ENCODE measurements at places on chromosomes 4 and X.

- H3K27me3 ChIP-seq = peaks cover 67% of the 10 kb centered on the region
- H3K4me1 ChIP-seq = peaks cover 5% of the 10 kb centered on the region
- peak overlapping the region; percentile 96 for H3K4me3 ChIP-seq
Measured at GRCh38 chrX:74924449-74925224, 615 bp downstream of the NEXMIF start.

GRCh38 chr4:145536044-145536443, 54.4 kb downstream of the SMAD1 start:
- H3K27me3 ChIP-seq = peaks cover 13% of the 10 kb centered on the region
- no peak overlapping the region for H3K4me3 ChIP-seq
- H3K27ac ChIP-seq = no peak overlapping the region
- H3K4me1 ChIP-seq = no peaks in the 10 kb centered on the region
- no peaks in the 10 kb centered on the region for H3K36me3 ChIP-seq

GRCh38 chr4:93147524-93148212, 680.9 kb upstream of the ATOH1 start:
- H3K4me1 ChIP-seq = no peaks in the 10 kb centered on the region
- no peaks in the 10 kb centered on the region for H3K36me3 ChIP-seq
- DNase-seq = no peak
- H3K4me3 ChIP-seq = no peak overlapping the region
- no peaks in the 10 kb centered on the region for H3K27me3 ChIP-seq

GRCh38 chr4:151166636-151167035, 67.2 kb downstream of the RPS3A start:
- no peaks in the 10 kb centered on the region for H3K36me3 ChIP-seq
- H3K27ac ChIP-seq = no peak overlapping the region
- no peak for DNase-seq
- peaks cover 29% of the 10 kb centered on the region for H3K27me3 ChIP-seq

DNA sequence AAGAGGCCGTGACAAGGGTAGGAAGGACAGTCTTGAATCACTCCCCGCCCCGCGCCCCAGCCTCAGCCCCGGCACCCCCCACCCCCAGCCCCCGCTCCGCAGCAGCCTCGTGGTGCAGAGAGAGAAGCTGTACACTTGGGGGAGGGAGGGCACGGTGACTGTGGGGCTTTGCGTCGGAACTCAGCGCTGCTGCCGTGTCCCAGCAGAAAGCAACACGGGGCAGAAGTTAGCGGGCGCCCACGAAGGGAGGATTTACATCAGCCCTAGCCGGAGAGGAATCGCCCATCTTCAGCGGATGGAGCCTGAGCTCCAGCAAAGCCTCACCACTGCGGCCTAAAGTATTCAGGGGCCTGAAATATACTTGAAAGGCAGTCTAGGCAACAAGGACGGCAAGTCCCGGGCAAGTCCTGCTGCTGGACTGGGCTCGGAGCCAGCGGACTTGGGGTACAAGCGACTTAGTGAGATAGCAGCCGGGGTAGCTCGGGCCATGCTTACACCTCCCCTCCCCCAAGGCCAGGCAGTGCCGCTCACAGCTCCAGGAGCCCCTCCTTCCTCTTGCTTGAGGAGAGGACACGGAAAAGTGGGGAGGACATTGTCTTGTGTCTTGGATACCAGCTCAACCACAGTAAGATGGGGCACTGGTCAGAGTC, 18.5 kb upstream of the OPN1LW start:
- peaks cover 13% of the 10 kb centered on the region for H3K27me3 ChIP-seq
- peak overlapping the region; percentile 20 for H3K4me3 ChIP-seq
- H3K27ac ChIP-seq = no peak overlapping the region
- DNase-seq = no peak
- peaks cover 10% of the 10 kb centered on the region for H3K4me1 ChIP-seq

DNA sequence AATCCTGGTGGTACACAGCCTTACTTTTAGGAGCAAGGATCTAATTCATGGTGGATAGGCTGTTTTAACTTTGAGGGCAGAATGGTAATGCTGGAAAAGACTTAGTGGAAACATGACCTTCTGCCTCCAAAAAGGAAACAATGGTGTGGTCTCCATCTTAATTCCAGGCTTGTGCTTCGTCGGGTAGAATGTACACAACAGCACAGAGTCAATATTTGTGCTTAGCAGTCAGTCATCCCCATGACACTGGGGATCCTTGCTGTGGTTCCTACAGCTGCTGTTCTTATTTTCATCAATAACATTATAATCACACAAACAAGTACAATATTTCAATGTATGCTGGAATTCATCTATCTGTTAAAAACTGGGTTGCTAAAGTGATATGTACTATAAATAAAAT, 104.4 kb downstream of the HHIP start:
- no peak for DNase-seq
- no peak overlapping the region for H3K27ac ChIP-seq
- no peak overlapping the region for H3K4me3 ChIP-seq
- no peaks in the 10 kb centered on the region for H3K4me1 ChIP-seq
- no peaks in the 10 kb centered on the region for H3K36me3 ChIP-seq
- H3K27me3 ChIP-seq = no peaks in the 10 kb centered on the region

GRCh38 chr4:52105276-52105675, 54.2 kb downstream of the SPATA18 start:
- DNase-seq = no peak
- H3K4me1 ChIP-seq = no peaks in the 10 kb centered on the region
- no peaks in the 10 kb centered on the region for H3K36me3 ChIP-seq
- H3K4me3 ChIP-seq = no peak overlapping the region

DNA sequence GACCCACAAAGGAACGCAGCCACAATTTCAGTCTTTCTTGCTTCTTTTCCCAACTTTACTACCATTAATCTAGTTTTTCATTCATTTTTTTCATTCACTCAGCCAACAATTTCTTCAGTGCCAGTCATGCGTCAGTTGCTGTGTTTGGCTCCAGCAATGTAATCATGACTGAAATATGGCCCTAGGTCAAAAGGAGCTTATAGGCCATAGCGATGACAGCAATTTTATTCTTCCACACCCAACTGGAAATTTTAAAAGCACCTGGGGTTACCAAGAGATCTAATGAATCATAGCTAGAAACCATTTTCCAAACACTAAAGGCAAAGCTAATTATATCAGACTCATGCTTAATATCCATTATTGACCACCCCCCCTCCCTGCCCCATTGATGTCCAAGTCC, 29.8 kb upstream of the C1QTNF7 start:
- no peak for DNase-seq
- H3K27me3 ChIP-seq = no peaks in the 10 kb centered on the region
- no peaks in the 10 kb centered on the region for H3K36me3 ChIP-seq
- H3K4me3 ChIP-seq = no peak overlapping the region
- no peak overlapping the region for H3K27ac ChIP-seq
- H3K4me1 ChIP-seq = peaks cover 31% of the 10 kb centered on the region

DNA sequence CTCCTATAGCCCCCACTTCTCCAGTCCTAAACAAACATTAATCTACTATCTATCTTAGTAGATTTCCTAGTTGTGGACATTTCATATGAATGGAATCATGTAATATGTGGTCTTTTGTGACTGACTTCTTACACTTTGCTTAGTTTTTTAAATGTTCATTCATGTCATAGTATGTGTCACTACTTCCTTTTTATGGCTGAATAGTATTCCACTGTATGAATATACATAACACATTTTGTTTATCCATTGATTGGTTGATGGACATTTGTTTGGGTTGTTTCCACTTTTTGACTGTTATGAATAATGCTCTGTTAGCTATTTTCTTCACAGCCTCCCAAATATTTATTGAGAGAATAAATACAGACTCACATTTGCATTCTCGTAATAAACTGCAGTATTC, 19.8 kb downstream of the USP53 start:
- DNase-seq = no peak
- no peak overlapping the region for H3K4me3 ChIP-seq
- no peaks in the 10 kb centered on the region for H3K27me3 ChIP-seq
- peaks cover 2% of the 10 kb centered on the region for H3K36me3 ChIP-seq
- H3K27ac ChIP-seq = peak overlapping the region; percentile 15
- peaks cover 54% of the 10 kb centered on the region for H3K4me1 ChIP-seq

DNA sequence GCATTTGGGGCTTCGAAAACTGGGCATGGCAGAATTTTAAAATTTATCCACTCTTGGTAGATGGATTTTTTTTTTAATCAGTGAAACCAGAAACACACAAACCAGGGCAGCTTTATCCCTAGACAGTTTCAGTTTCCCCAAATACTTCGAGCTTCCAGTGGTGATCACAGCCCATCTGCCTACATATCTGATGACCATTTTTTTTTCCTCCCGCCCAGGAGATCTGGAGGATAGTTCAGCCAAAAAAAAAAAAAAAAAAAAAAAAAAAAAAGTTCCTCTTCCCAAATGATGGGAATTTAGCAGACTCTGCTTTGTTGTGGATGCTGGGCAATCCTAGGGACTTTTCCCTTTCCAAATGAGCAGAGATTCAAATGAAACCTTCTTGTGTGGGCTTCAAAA, 1.0 kb upstream of the TBC1D9 start:
- H3K27ac ChIP-seq = no peak overlapping the region
- no peak overlapping the region for H3K4me3 ChIP-seq
- peaks cover 60% of the 10 kb centered on the region for H3K27me3 ChIP-seq
- no peak for DNase-seq
- H3K4me1 ChIP-seq = no peaks in the 10 kb centered on the region

DNA sequence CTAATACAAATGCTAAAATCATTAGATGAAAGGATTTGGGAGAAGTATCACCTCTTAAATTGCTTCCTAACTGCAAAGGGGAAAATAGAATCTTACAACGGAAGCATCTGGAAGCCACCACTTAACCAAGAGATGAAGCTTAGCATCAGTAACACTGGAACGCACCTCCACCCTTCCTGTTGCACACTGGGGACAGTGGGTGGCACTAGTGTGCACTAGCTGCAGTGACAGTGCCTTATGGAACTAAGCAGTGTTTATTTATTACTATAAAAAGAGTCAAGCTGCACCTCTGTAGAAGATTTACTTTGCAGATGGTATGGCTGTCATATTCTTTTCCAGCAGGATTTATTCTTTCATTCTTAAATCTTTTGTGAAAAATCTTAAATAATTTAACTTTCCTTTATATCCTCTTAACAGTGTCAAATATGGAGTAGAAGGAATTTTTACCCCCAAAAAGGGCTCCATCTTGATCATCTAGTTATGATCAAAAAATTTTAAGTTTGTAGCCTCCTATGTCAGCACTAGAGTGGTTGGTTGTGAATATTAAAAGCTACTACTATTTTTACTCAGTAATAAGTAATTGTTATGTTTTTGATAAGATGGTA, 76.7 kb downstream of the SCD5 start:
- DNase-seq = peak; percentile 22
- H3K4me3 ChIP-seq = no peak overlapping the region
- H3K4me1 ChIP-seq = no peaks in the 10 kb centered on the region
- no peaks in the 10 kb centered on the region for H3K27me3 ChIP-seq

DNA sequence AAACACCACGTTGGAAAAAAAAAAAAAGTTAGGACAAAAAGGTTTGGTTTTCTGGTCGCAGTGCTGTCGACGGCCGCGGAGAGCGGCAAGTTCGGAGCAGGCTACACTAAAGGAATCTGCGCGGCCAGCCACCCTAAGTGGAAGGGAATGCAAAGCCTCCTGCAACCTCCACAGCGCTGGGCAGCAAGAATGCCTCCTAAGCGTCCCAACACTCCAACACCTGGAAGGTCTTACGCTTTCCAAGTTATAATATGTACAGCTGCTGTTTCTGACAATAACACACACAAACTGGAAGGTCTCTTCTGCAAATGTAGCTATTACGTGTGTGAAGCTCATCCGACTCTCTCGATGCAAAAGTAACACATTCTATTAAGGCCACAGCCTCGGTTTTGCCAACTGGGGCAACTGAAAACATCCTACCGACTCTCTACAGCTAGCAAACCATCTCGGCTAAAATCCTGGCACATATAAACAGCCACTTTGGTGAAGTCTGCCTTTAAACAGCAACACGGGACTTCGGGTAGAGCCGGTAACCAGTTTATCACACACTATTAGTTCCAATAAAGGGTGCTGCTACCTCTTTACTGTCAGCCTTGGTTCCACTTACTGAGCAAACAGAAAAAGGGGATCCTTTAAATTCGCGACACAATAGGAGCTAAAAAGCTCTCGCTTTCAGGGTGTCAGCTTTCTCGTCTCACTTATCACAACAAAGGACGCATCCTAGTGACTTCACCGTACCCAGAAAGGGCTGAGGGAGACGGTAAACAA, 895 bp downstream of the SMIM14 start:
- H3K4me3 ChIP-seq = peak overlapping the region; percentile 89
- H3K27me3 ChIP-seq = peaks cover 6% of the 10 kb centered on the region
- H3K36me3 ChIP-seq = no peaks in the 10 kb centered on the region
- peak; percentile 20 for DNase-seq
- H3K27ac ChIP-seq = peak overlapping the region; percentile 70

DNA sequence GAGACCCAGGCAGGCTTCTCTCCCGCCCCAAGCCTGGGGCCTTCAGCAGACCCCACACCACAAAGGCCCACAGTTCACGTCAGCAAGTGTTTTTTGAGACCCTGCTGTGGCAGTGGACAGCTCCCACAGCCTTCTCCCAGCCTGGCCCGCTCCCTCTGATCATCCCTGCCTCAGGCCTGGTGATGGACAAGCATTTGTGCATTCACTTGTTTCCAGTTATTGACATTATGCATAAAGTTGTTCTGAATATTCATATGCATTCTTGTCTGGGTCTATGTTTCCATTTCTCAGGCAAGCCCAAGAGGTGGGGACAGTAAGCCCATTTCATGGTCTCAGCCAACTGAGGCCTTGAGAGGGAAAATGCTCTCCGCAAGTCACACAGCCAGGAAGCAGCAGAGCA, 14.7 kb downstream of the TRO start:
- H3K36me3 ChIP-seq = no peaks in the 10 kb centered on the region
- no peak overlapping the region for H3K4me3 ChIP-seq
- H3K27me3 ChIP-seq = peaks cover 9% of the 10 kb centered on the region
- no peak overlapping the region for H3K27ac ChIP-seq
- H3K4me1 ChIP-seq = no peaks in the 10 kb centered on the region

DNA sequence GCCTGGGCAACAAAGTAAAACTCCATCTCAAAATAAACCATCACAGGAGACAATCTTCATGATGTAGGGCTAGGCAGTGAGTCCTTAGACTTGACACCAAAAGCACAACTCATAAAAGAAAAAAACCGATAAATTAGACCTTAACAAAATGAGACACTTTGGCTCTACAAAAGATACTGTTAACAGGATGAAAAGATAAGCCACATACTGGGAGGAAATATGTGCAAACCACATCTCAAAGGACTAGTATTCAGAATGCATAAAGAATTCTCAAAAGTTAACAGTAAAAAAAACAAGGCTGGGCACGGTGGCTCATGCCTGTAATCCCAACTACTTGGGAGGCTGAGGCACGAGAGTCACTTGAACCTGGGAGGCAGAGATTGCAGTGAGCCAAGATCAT, 13.2 kb downstream of the EFHC2 start:
- DNase-seq = no peak
- no peak overlapping the region for H3K27ac ChIP-seq
- no peaks in the 10 kb centered on the region for H3K27me3 ChIP-seq

DNA sequence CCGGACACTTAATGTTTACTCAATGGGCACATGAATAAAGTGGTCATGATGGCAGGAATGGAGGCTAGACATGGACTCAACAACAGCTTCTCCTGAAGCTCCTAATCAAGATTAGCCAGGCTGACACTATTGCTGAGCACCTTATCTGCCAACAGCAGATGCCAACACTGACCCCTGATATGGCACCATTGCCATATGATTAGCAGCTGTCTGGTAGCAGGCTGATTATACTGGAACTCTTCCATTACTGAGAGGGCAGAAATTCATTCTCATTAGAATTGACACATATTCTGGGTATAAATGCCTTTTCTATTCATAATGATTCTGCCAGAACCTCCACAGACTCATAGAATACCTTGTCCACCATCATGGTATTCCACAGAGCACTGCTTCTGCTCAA, 18.4 kb upstream of the AFF1 start:
- no peak for DNase-seq
- peaks cover 3% of the 10 kb centered on the region for H3K4me1 ChIP-seq
- H3K36me3 ChIP-seq = no peaks in the 10 kb centered on the region
- H3K27ac ChIP-seq = no peak overlapping the region
- no peaks in the 10 kb centered on the region for H3K27me3 ChIP-seq
- H3K4me3 ChIP-seq = no peak overlapping the region

Measured in activated T-cell treated with anti-CD3 and anti-CD28 coated beads, Interleukin-2, amount 50 U/mL, for 72 hours (primary cell).